Cardiac septum (tissue), 1 donor: ENCODE measurements at places on chromosomes 4 and X.

DNA sequence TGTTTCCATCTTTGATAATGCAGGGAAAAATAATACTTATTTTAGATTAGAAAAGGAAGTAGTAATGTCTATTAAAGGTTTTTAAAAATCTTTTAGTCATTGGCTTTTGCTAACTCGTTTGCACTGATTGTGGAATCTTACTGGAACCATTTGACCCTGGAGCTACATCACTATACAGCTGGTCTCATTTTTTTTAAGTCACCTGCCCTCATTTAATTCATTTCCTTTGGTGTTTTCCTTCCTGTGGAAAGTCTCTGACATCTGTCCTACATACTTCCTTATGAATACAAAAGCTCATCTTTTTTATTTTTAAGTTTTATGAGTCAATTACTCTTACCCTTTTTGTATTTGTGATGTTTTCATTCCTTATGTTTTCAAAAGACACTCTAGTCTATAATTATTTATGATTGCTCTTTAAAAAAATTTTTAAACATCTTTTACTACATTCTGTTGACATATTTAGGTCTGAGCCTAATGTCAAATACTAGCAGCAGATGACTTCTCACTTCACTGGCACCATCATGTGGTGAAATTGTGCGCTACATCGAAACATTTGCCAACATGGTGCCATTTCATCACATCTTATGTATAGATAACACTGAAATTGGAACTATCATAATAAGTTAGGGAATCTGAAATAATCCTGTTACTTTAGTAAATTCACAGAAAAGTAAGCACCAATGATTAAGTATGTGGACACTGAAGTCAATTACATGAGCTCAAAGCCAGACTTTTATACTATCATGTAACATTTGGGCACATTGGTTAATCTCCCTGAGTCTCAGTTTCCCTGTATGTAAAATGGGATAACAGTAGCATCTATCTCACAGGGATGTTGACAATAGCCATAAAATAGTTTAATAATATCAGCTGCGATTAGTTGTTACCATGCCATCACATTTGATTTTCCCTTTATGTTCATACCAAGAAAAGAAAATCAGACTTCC, 9.4 kb upstream of the MMAA start:
- DNase-seq: no peak

DNA sequence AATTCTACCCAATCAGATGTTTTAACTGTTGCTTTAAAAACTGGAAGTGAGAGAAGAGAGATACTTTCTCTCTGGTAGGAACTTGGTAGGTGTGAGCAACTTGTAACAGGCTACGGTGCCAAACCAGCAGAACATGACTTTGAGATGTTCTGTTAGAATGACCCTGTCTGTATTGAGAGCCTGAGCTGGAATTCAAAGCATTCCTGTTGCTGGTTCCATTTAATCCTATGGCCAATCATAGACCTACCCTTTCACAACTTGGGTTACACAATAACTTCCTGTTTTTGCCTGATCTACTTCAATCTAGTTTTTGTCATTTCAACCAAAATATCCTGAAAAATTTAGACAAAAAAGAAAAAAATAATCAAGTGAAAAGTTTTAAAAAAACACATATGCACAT, 1.7 kb upstream of the PRRG1 start:
- DNase-seq: no peak

DNA sequence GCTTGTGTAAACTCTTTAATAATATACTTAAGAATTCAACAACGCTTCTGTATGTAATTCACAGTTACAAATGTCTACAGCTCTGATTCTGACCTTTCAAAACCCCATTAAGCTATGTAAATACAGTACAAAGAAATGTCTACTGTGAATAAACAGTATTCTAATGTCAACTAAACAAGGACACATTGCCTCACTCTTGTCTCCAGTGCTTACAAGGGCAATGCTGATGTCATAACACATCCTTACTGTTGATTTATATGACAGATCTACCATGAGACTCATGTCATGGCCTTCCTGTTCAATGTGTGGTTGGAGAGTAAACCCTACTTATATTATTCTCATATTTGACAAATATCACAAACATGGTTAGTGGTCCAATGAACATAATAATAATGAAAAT, 256.1 kb upstream of the ADGRL3 start:
- no peak for DNase-seq

DNA sequence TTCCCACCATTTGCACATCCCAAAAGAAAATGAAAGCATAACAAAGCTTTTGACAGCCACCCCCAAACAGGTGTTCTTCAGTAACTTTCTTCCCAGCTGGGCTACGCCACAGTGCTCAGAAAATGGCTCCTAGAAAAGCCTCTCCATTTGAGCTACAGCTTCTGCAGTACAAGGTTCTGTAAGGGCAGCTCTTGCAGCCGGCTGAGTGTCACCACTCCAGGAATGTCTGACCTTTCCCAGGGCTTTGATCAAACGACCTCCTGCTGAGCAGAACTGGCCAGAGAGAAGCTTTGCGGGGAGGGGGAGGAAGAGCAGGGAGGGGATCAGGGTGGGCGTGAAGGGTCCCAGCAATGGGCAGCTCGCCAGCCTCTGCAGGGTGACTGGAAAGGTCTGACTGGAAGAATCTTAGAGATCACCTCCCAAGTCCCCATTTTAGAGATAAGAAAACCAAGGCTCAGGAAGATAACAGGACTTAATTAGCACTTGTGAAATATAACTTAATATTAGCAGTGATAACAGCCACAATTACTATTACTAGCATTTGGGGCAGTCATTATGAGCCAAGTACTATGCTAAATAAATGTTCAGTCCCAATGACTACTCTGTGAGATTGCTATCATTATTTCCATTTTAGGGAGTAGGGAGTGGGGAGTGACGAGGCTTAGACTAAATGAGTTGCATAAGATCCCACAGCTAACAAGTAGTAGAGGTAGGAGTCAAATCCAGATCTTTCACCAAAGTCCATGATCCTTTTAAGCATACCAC, 51.1 kb downstream of the LEF1 start:
- no peak for DNase-seq

DNA sequence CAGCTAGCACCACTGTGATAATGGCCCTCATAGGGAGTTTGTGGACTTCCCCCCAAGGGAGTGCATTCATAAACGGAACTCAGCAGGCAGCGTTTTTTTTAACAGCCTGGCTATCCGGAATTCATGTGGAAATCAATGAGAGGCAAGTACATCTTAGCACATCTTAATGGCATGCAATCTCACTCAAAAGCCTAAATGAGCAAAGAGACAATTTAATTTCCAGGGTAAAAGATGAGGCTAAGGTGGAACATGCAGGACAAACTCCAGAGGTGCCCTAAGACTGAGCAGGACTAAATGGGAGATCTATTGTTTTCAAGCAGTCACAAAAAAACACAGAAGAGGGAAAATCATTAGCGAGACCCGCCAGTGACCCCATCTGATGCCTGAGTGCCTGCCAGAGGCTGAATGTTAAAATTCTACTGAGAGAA, 243.5 kb upstream of the KCNIP4 start:
- no peak for DNase-seq

- DNase-seq: no peak
These were observed 8.0 kb upstream of the CDKN2AIP start for GRCh38 chr4:183436417-183436816.

DNA sequence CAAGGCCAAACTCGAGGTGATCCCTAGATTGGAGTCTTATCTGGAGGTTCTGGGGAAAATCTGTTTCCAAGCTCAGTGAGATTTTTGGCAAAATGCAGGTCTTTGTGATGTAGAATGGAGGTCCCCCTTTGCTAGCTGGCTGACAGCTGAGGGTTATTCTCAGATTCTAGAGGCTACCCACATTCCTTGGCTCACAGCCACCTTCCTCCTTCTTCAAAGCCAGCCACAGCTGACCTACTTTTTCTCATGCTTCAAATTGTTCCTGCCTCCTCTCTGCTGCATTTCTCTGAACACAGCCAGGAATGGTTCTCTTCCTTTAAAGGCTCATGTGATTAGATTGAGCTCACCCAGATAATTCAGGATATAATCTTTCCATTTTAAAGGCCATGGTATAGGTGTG, 86.9 kb downstream of the VCX3A start:
- DNase-seq: no peak

GRCh38 chrX:45815441-45815840, 614.8 kb upstream of the DIPK2B start:
- no peak for DNase-seq

GRCh38 chr4:153335665-153336064, 8.8 kb upstream of the MND1 start:
- DNase-seq: no peak

DNA sequence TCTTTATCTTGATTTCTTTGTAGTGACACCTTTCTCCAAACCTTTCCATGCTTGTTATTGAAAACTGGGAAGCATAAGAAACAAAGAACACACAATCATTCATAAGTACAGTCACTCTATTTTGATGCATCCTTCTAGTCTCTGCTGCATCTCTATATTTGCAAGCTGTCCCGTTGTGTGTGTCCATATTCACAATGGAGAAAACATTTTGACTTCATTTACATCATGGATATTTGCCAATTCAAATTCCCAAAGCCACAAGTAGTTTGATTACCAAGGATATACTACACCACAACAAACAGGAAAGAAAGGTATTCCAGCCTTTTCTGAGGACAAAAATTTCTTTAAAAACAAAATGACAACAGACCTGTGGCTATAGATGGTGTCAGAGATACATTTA, 673.8 kb downstream of the STIM2 start:
- no peak for DNase-seq

- DNase-seq: no peak
These were observed 44.5 kb upstream of the ATXN3L start for GRCh38 chrX:13364230-13364857.

DNA sequence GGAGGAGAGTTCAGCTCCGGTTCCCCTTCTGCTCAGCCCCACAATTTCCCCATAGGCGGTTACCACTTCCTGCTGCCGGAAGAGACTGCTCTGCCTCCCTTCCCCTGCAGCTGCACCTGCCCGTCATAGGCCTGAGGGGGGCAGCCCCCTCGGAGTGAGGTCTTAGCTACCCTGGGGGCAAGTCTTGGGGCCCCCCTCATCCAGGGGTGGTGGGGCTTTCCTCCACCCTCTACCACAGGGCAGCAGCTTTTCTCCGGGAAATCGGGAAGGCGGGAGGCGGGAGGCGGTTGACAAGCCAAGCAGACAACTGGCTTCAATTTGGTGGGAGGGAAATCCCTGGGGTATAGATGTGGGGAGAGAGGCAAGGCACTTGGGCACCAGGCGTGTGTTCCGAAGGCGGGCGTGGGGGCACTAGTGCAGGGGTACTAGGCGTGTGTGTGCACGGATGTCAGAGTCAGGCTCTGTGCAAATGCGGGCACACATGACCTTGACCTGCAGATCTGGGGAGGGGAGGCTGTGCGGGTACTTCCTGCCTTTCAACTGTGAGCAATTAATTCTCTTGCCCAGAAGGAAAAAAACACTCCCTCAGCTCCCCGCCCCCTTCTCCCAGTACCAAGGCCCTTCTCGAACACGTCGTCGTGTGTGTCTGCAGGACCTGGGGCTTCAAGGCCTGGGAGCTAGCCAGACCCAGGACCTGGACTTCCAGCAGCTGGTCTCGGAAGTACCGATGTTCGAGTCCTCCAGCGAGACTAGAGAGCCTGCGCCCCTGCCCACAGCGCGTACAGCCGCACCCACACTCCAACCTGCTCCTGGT, 1.0 kb upstream of the ARHGAP4 start:
- DNase-seq: peak; percentile 93

GRCh38 chr4:118729287-118730286, 44.4 kb downstream of the METTL14 start:
- DNase-seq: no peak

DNA sequence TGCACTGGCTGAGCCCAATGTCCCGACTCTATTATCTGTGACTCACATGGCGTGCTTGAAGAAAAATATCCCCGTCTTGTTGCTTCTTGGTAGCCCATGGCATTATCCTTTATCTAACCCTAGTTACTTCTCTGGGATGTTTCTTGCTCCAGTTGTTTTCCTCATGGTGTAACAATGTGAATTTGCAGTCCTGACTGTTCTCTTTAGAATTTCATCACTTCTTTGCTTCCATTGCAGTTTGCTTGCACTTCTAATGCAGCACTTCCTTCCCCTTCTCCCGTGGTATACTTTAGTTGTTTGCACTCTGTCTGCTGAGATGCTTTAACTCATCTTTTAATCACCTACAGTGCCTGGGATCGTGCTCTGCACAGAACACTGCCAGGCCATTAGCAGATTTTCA, 126.9 kb downstream of the MAML3 start:
- DNase-seq: no peak

DNA sequence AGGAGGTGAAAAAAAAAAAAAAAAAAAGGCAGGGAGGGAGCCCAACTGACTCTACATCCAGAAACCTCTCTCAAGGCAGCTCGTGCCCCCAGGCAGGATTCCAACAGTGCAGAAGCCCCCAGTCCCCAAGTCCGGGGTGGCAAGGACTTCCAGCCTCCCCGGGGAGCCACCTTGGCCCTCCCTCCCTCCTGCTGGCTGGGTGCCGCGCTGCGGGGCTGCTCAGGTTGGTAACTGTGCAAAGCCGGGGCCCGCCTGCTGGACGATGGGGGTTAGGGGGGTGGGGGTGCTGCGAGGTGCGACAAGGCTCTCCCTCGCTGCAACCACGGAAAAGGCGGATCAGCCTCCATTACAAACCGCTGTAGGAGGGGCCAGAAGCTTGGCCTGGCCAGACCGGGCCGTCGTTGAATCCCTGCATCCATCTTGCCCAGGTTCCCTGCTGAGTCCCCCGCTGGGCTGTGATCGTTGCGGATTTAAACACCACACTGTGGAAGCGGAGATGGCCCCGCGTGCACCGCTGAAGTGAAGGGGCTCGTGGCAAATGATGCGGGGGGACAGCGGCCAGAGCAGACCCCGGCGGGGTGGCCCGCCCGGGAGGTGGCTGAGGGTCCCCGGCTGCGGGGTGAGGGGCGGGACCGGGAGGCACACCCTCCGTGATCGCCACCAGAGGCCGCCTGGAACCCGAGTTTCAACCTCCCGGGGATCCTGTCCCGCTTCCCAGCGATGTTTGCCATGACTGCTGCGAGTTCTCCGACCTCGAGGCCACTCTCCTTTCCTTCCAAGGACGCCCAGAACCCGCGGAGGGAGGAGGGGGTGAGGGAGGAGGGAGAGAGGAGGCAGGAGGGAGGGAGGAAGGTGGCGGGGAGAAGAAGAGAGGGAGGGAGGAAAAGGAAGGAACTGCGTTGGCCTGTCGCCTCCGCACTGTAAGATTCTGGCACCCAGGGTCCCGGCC, 58.0 kb upstream of the DDX3X start:
- DNase-seq: peak; percentile 77

- peak; percentile 83 for DNase-seq
These were observed at the start of gene PDLIM3 for GRCh38 chr4:185534866-185535611. Gene PDLIM3 (minus strand): TSS chr4:185535507. CDS start chr4:185535434, 73 bp downstream.
